ENCODE measurements at places on chromosomes 5 and 9.

DNA sequence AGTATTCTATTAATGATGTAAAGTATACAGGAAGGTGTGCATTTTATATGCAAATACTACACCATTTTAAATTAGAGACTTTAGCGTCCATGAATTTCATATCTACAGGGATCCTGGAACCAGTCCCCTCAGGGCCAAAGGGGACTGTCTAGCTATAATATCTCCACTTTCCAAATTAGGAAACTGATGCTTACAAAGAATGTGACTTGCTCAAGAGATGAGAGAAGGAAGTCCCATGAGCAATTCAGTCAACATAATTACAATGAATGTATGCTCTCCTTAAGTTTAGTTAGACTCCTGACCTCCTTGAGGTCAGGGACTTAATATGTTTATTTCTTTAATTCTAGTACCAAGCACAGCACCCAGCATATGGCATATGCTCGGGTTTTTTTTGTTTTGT is 23.7 kb downstream of the NIPBL start:
- DNase-seq, result no peak

- no peak for DNase-seq
Measured at GRCh38 chr5:170552621-170553115, 48.8 kb downstream of the KCNIP1 start.

DNA sequence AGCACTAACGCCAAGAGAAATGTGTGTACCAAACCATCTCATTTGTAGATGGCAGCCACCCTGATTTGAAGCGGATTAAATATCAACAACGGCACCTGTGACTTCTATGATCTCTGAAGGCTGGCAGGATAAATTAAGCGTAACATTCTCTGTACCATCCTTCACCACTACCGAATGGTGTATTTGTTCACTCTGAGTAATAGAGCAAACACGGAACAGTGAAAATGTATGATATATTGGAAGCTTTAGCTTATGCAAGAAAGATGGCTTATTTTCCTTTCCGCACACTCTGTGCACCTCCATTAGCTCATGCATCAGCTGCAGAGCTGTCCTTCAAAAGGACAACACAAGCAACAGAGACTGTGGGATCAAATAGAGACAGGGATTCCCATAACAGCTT is 431.1 kb downstream of the PRELID2 start:
- no peak for DNase-seq

- DNase-seq, result no peak
Measured at GRCh38 chr9:92976431-92976830, 29.1 kb downstream of the FGD3 start.

- DNase-seq, result no peak
Measured at GRCh38 chr9:76572151-76572550, 113.2 kb downstream of the GCNT1 start.

GRCh38 chr9:105236261-105236660 is 8.2 kb upstream of the SLC44A1 start:
- DNase-seq, result no peak

DNA sequence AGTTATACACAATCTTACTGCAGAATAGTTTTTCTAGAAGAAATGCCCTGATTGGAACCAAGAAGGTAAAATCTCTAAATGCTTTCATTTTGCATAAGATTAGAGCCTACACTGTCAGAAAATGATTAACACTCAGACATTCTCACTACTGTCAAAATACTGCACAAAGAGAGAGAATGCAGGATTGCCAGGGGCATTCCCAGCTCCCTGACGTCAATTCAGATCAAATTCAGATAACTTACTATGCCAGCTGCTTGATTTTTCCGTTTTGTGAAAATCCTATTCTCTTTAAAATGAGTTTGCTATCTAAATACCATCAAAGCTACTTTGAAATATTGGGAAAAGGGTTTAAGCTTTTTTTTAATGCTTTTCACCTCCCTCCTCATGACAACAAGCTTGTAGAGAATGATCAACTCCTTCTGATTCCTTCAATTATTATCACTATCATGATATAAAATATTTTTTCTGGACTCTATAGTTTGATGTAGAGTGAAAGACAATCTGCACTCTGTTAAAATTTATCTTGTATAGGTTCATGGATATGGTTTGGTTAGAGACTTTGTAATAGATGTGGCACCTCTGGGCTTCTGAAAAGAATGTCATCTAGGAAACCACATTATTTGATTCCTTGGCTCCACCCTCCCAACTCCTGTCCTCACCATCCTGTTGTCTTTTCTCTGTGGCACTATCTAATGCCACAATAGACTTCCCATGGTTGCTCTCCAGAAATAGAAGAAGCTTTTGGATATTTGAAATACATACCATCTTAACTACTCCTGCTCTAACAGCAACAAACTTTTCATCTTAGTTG is 407.7 kb downstream of the PDE4D start:
- DNase-seq, result no peak
